NCI-H1048 (cell line): ENCODE measurements at places on chromosomes 1 and 21.

DNA sequence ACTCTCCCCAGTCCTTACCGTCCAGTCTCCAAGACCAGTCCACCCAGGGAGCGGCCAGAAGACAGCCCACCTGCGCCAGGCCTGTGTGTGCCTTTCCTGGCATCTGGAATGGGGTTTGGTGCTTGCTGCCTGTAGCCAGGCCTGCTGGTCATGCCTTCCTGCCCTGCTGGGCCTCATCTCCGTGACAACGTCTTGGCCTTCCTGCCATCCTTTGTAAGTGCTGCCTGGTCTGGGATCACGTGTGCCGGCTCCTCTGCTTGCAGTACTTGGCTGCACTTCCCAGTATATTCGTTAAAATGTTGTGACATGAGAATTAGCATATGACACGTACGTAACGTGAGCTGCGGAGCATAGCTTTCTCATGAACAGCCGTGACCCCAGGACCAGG, 145.3 kb upstream of the COL6A1 start:
- DNase-seq = no peak

- DNase-seq = no peak
Observed at GRCh38 chr1:150152772-150153456, 3.2 kb downstream of the PLEKHO1 start.

GRCh38 chr1:172219966-172220365, 200.5 kb upstream of the C1orf105 start:
- no peak for DNase-seq

- DNase-seq = no peak
Observed at GRCh38 chr1:53174971-53175913, 21.4 kb upstream of the CPT2 start.

DNA sequence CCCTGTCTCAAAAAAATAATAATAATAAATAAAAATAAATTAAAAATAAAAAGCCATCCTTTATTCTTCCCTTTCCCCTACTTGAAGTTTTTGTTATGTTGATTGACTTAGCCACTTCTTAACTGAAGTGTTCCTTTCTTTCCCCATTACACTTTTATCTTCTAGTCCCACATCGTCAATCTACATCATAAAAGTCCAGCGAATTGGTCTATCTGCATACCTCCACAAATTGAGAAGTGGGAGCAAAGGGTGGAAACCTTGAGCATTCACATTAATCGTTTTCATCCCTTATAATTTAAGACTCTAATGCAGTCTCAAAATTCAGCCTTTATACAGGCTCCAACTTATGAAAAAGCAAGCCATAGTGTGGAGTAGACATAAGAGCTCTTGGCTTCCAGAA, 6.5 kb upstream of the ZYG11A start:
- DNase-seq = no peak
